Upper lobe of right lung (tissue), 1 donor: ENCODE measurements at places on chromosomes 4 and X.

GRCh38 chr4:57333684-57334083 is 223.5 kb upstream of the IGFBP7 start:
- no peak for DNase-seq
- H3K27ac ChIP-seq: no peak overlapping the region
- no peaks in the 10 kb centered on the region for H3K36me3 ChIP-seq
- H3K4me3 ChIP-seq: no peak overlapping the region
- no peaks in the 10 kb centered on the region for H3K27me3 ChIP-seq
- H3K4me1 ChIP-seq: no peaks in the 10 kb centered on the region

GRCh38 chr4:183411291-183411861 is 33.1 kb upstream of the CDKN2AIP start:
- no peak overlapping the region for H3K27ac ChIP-seq
- H3K4me1 ChIP-seq: no peaks in the 10 kb centered on the region
- no peak overlapping the region for H3K4me3 ChIP-seq
- no peak for DNase-seq
- no peaks in the 10 kb centered on the region for H3K36me3 ChIP-seq

- no peak overlapping the region for H3K4me3 ChIP-seq
- DNase-seq: no peak
- no peaks in the 10 kb centered on the region for H3K4me1 ChIP-seq
- H3K27ac ChIP-seq: no peak overlapping the region
- no peaks in the 10 kb centered on the region for H3K36me3 ChIP-seq
Measured at GRCh38 chr4:94419956-94420355, 31.8 kb upstream of the PDLIM5 start.

DNA sequence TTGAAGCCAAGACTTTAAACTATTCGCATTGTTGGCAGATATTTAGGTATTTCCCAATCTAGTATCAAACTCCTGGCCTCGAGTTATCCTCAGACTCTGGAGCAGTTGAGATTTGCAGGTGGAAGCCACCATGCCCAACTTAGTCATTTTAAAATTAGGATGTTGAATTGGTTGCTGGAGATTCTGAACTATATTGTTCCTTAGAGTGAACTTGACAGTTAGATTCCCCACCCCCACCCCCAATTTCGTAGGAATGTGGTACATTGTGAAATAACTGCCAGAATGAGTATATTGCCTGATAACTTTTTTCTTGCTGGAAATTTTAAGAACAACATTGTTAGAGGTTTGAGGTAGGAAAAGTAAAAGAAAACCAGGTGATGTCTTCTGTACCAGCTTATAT is 2.3 kb downstream of the NOCT start:
- DNase-seq: no peak
- H3K36me3 ChIP-seq: no peaks in the 10 kb centered on the region
- H3K27me3 ChIP-seq: no peaks in the 10 kb centered on the region
- peaks cover 17% of the 10 kb centered on the region for H3K4me1 ChIP-seq
- H3K27ac ChIP-seq: no peak overlapping the region

DNA sequence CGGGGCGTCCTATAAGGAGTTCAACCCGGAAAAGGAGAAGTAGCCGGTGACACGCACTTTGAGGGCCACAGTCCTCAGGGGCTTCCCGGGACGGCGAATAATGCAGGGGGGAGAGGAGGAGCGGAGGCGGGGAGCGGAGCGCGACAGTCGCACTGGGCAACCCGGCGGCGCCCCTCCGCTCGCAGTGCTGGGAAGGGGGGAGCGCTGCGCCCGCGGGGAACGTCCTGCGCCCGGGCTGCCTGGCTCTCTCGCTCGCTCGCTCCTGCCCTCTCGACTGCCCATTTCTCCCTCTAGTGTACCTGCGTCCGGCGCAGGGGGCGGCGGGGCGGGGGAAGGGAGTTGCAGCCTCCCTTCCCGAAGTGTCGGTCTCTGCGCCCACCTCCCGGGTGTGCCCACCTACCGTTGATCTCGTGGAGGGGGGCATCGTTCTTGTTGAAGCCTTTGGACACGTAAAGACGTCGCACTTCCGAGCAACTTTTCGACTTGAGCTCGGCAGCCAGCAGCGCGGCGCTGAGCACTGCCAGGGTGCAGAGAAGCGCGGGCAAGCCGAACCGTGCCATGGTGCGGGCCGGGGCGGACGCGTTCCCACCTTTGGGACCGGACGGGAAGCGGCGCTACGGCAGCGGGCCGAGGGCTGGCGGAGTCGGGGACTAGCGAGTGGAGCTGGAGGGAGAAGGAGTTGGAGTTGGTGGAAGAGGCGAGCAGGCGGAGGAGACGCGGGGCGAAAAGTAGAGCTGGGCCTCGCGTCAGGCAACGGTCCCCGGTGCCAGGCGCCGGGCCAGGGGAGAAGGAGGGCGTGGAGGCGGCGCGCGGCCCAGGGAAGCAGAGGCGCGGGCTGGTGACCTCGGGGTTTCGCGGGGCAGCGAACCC is 648 bp downstream of the GPC4 start:
- H3K27ac ChIP-seq: peak overlapping the region; percentile 68
- H3K4me3 ChIP-seq: peak overlapping the region; percentile 58
- no peaks in the 10 kb centered on the region for H3K36me3 ChIP-seq
- no peaks in the 10 kb centered on the region for H3K27me3 ChIP-seq
- DNase-seq: peak; percentile 69
- H3K4me1 ChIP-seq: no peaks in the 10 kb centered on the region
